SK-N-SH (cell line): ENCODE measurements at places on chromosomes 1 and 21. TPM values are rescaled to one million over a fixed set of nuclear protein-coding genes. Genes with fewer than 3 reads are reported as not detected.

The KCNE2 gene
- 0.05 TPM in 1 of 2 replicates, not detected in the other for polyA plus RNA-seq

The APOBEC4 gene
- not detected in 2 replicates for polyA plus RNA-seq

DNA sequence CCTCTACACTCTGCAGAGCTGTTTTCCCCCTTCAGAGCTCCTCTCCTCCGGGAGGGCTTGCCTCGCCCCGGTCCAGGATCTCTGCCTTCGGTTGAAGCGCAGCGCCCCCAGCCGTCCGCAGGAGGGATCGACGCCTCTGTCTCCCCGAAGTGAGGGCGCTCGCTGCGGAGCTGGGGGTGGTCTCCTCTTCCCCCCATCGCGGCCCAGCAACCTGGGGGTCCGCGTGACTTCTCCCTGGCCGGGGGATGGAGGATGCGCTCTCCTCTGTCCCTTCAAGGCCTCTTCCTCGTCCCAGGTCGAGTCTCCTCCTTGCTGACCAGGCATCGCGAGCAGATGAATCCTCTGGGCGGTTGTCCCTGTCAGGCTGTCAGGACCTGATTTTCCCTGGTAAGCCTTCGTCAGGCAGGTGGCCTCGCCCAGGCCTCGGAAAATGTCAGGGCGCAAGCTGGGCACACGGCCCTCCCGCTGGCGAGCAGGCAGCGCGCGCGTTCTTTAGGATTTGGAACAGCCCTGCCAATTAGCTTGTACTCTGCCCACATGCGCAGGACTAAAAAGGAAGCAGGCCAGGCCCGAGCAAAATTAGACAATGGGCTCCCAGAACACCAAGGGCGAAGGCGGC lies 90.5 kb downstream of the EDEM3 start:
- H3K27ac ChIP-seq, result no peak overlapping the region
- no peaks in the 10 kb centered on the region for H3K36me3 ChIP-seq
- H3K4me3 ChIP-seq, result peak overlapping the region; percentile 40

GRCh38 chr1:8015809-8016165 lies 10.3 kb downstream of the ERRFI1 start:
- no peak for DNase-seq
- peak overlapping the region; percentile 54 for H3K27ac ChIP-seq
- H3K27me3 ChIP-seq, result no peaks in the 10 kb centered on the region
- peaks cover 43% of the 10 kb centered on the region for H3K36me3 ChIP-seq

The MMP23B gene
- 0.96 and 1.2 TPM in 2 replicates for polyA plus RNA-seq

GRCh38 chr1:3945222-3945621 lies 45.1 kb upstream of the C1orf174 start:
- no peak overlapping the region for H3K27ac ChIP-seq
- no peaks in the 10 kb centered on the region for H3K36me3 ChIP-seq
- H3K4me3 ChIP-seq, result no peak overlapping the region
- H3K27me3 ChIP-seq, result no peaks in the 10 kb centered on the region

- H3K4me3 ChIP-seq, result no peak overlapping the region
- H3K36me3 ChIP-seq, result no peaks in the 10 kb centered on the region
- no peak for DNase-seq
- no peaks in the 10 kb centered on the region for H3K4me1 ChIP-seq
- no peak overlapping the region for H3K27ac ChIP-seq
Measured at GRCh38 chr1:50458507-50458906, 35.3 kb upstream of the DMRTA2 start.

- H3K27ac ChIP-seq, result no peak overlapping the region
- no peaks in the 10 kb centered on the region for H3K36me3 ChIP-seq
- no peak for DNase-seq
- no peaks in the 10 kb centered on the region for H3K27me3 ChIP-seq
- H3K4me3 ChIP-seq, result no peak overlapping the region
- H3K4me1 ChIP-seq, result no peaks in the 10 kb centered on the region
Measured at GRCh38 chr1:178688244-178688643, 36.8 kb upstream of the RALGPS2 start.

The CHI3L2 gene
- polyA plus RNA-seq, result 0.92 and 0.97 TPM in 2 replicates

GRCh38 chr1:91851130-91852010 lies 34.6 kb downstream of the TGFBR3 start:
- no peak overlapping the region for H3K4me3 ChIP-seq
- no peaks in the 10 kb centered on the region for H3K36me3 ChIP-seq
- peaks cover 17% of the 10 kb centered on the region; the same call in 1 of the 2 replicates for H3K27me3 ChIP-seq
- no peak overlapping the region for H3K27ac ChIP-seq
- no peaks in the 10 kb centered on the region; the same call in 1 of the 2 replicates for H3K4me1 ChIP-seq

GRCh38 chr21:42237577-42237976 lies 18.6 kb downstream of the ABCG1 start:
- no peaks in the 10 kb centered on the region for H3K36me3 ChIP-seq
- H3K4me3 ChIP-seq, result no peak overlapping the region
- H3K27me3 ChIP-seq, result peaks cover 6% of the 10 kb centered on the region; the same call in 1 of the 2 replicates
- H3K27ac ChIP-seq, result no peak overlapping the region

The CD101 gene
- polyA plus RNA-seq, result 0.08 and 0.16 TPM in 2 replicates

DNA sequence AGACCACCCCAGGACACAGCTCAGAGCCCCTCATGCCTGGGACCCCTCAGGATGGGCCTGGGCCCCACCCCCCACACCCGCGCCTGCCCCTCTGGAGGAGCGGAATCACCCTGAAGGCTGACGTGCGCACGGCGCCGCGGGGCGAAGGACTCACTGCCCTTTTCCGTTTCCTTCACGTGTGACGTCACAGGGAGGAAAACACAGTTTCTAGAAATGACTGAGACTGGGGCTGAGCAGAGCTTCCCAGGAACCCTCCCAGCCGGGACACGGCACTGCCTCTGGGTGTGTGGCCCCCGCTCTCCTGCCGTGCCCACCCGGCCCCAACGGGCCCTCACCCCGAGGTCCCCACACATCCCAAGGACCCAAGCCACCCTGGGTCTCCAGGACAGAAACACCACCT lies 5.4 kb upstream of the TNFRSF4 start:
- H3K4me3 ChIP-seq, result no peak overlapping the region
- peaks cover 51% of the 10 kb centered on the region; the same call in 1 of the 2 replicates for H3K36me3 ChIP-seq
- no peaks in the 10 kb centered on the region for H3K27me3 ChIP-seq
- no peaks in the 10 kb centered on the region for H3K4me1 ChIP-seq
- H3K27ac ChIP-seq, result no peak overlapping the region
- DNase-seq, result no peak

The RBM11 gene
- polyA plus RNA-seq, result not detected in 2 replicates

The SV2A gene
- 22.7 and 27.6 TPM in 2 replicates for polyA plus RNA-seq

GRCh38 chr1:24692351-24692980 lies 49.4 kb downstream of the SRRM1 start:
- H3K27ac ChIP-seq, result no peak overlapping the region
- H3K4me1 ChIP-seq, result no peaks in the 10 kb centered on the region
- no peaks in the 10 kb centered on the region for H3K36me3 ChIP-seq
- no peaks in the 10 kb centered on the region for H3K27me3 ChIP-seq
- DNase-seq, result no peak
- H3K4me3 ChIP-seq, result no peak overlapping the region

DNA sequence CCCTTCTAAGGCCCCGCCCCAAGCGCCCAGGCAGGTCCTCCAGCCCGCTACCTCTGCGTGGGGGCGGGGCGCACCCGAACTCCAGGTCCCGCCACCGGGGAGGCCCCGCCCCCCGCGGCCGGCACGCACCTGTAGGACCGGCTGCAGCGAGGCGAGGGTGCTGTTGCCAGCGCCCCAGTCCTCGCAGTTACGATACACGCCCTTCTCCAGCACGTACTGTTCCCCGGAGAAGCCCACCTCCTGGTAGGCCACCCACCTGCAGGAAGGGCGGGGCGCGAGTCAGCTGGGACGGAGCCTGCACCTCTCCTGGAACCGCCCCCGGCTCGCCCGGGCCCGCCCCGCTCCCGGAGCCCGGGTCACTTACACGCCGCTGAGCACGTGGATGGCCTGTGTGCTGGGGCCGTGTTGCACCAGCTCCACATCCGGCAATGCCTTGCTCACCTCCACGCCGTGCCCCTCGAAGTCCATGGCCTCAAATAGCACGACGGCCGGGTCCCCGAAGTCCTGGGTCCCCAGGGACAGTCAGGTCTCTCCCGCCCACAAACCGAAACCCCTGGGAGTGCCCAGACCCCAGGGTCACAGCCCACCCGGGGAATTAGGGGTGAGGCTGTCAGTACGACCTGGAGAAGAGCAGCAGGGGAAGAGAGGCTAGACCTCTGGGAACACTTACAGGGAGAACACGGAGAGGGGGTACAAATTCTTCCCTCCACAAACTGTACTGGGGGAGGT lies 17.3 kb downstream of the CRYBG2 start:
- H3K27ac ChIP-seq, result no peak overlapping the region
- no peaks in the 10 kb centered on the region for H3K27me3 ChIP-seq
- peak; percentile 91 for DNase-seq

The RGS7 gene
- 0.36 and 0.60 TPM in 2 replicates for polyA plus RNA-seq

- no peaks in the 10 kb centered on the region for H3K27me3 ChIP-seq
- H3K4me3 ChIP-seq, result no peak overlapping the region
- DNase-seq, result no peak
Measured at GRCh38 chr1:84585803-84586202, 11.6 kb upstream of the CTBS start.

GRCh38 chr1:156508955-156509234 lies 8.3 kb upstream of the MEF2D start:
- H3K27ac ChIP-seq, result no peak overlapping the region
- no peaks in the 10 kb centered on the region for H3K27me3 ChIP-seq
- H3K4me3 ChIP-seq, result no peak overlapping the region
- peaks cover 16% of the 10 kb centered on the region for H3K4me1 ChIP-seq
- no peak for DNase-seq
- H3K36me3 ChIP-seq, result no peaks in the 10 kb centered on the region

DNA sequence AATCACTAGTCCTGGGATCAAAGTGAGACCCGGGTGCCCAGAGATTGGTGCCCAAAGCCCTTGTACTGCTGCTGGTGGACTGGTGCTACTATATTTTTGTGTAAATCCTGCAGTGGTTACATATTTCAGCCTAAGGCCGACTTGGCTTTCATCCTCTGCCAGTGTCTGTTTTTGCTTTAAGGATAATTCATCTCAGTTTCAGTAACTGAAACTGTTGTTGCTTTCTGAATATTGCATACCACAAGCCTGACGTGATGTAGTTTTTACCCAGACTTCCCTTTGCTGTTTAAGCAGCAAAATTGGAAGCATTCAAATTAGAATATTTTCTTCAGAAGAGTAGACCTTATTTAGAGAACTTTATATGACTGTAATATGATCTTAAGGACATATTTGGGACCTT lies 341.8 kb downstream of the RYR2 start:
- H3K27ac ChIP-seq, result no peak overlapping the region; the same call in 1 of the 2 replicates
- H3K4me1 ChIP-seq, result peaks cover 2% of the 10 kb centered on the region; the same call in 1 of the 2 replicates
- no peaks in the 10 kb centered on the region for H3K36me3 ChIP-seq
- H3K27me3 ChIP-seq, result no peaks in the 10 kb centered on the region
- H3K4me3 ChIP-seq, result no peak overlapping the region

DNA sequence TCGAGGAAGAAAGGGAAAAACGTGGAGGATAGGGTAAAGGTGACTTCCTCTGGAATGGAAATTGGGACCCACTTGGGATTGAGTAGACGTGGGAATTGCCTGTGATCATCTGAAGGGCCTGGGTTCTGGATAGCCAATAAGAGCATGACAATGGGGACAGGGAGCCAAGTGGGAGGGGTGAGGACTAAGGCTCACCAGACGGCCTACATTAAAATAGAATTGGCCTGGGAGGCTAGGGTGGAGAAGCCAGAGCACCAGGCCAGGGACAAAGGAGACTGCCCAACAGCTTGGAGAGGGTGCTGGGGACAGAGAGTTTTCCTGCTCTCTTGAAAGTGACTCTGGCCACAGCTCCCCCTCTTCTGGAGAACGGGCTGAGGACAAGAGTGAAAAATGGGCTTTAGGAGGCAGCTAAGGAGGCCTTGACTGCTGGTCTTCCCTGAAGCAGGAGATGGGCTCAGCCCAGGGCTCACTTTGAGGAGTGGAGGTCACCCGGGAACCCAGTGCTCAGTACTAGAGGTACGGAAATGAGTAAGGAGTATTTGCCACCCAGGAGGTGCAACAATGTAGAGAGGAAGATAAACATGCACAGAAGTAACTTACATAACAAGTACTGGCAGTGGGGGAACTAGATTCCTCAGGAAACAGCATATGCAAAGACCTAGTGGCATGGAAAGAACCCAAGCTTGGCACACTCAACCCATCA lies 18.8 kb downstream of the INKA2 start:
- H3K27ac ChIP-seq, result no peak overlapping the region
- H3K4me3 ChIP-seq, result no peak overlapping the region

DNA sequence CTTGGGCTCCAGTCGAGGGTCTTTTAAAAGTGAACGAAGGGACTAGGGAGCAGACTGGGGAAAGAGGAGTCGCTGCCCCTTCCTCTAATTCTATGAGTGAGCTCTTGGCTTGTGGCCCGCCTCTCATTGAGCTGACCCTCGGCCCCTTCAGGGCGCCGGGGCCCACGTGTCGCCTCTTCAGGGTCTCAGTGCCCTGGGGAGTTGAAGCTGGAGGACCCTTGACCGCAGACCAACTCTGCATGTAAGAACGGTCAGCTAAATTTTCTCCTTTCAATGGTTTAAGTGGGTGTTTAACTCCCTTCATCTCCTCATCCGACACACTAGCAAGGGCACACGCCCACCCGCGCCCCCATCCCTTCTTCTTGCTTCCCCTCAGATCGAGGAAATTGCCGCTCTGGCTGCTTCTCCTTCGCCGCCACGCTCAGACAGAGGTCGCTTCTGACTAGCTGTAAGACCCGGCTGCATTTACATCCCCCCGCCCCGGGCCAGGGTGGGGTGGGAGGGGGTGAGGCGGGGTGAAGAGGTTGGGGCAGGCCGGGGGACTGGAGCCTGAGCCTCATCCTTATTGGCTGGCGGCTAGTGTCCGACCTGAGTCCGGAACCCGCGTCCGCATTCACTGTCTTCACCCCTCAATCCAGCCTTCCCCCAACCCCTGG lies 10.9 kb downstream of the NR5A2 start:
- H3K4me1 ChIP-seq, result peaks cover 10% of the 10 kb centered on the region; the same call in 1 of the 2 replicates
- no peak overlapping the region for H3K27ac ChIP-seq
- no peaks in the 10 kb centered on the region for H3K36me3 ChIP-seq
- DNase-seq, result peak; percentile 51

The FMOD gene
- not detected in 2 replicates for polyA plus RNA-seq

DNA sequence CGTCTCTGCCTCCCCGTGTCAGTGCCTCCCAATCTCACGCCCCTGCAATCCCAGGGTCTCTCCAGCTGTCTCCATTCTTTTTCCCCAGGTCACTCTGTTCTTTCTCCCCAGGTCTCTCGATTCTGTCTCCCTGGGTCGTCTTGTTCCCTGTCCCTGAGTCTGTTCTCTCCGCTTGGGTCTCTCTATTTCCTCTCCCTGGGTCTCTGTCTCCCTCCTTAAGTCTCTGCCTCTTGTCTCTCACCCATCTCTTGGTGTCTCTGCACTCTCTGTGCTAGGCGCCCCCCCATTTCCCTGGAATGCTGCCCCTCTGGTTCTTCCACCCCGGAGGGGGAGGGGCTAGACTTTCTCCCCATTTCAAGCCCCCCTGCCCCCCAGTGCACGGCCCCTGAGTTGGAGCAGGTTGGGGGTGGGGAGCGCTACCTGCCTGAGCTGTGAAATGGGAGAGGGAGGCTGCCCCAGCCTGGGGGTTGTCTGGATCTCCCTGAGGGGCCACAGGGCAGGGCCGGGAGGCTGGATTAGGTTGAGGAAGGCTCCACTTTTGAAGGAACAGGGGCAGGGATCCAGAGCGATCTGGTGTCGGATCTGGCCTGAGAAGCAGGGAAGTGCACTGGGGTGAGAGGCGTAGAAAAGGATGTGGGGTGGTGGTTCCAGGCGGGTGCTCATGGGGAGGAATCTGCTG lies 1.4 kb downstream of the PTPRF start:
- peaks cover 18% of the 10 kb centered on the region for H3K4me1 ChIP-seq
- no peaks in the 10 kb centered on the region for H3K27me3 ChIP-seq
- H3K4me3 ChIP-seq, result peak overlapping the region; percentile 61
- H3K36me3 ChIP-seq, result no peaks in the 10 kb centered on the region

- no peak for DNase-seq
- peaks cover 22% of the 10 kb centered on the region for H3K4me1 ChIP-seq
- peaks cover 14% of the 10 kb centered on the region; the same call in 1 of the 2 replicates for H3K36me3 ChIP-seq
- H3K27me3 ChIP-seq, result no peaks in the 10 kb centered on the region
- no peak overlapping the region; the same call in 1 of the 2 replicates for H3K27ac ChIP-seq
- H3K4me3 ChIP-seq, result no peak overlapping the region
Measured at GRCh38 chr21:34126269-34126668, 52.9 kb downstream of the MRPS6 start.

The KRTAP22-1 gene
- not detected in 2 replicates for polyA plus RNA-seq
